ENCODE measurements at places on chromosomes 16 and 17. TPM values are rescaled to one million over a fixed set of nuclear protein-coding genes. Genes with fewer than 3 reads are reported as not detected.
A peak's percentile ranks its signal among the peaks of the same experiment; 100 is the strongest.

- DNase-seq, result no peak
Observed at GRCh38 chr17:33225509-33225908, 67.6 kb downstream of the ASIC2 start.

The ACSM5 gene
- not detected for total RNA-seq

- DNase-seq, result no peak
Observed at GRCh38 chr16:31453255-31454204, 5.8 kb upstream of the ARMC5 start.

The USP32 gene
- total RNA-seq, result 31.1 TPM

DNA sequence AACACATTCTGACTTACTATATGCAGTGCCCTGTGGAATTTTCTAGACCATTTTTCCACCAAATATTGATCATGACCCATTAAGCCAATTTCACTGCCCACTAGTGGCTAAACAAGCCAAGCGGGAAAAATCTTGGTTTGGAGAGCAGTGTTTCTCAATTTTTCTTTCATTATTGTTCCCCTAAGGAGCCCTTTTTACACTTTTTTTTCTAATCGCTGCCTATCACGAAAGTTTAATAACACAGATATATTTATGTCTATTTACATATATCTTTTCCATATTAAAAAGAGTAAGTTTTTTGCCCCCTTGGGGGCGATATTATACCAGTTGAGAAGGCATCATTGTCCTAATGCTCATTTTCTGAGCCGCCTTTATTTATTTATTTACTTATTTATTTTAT, 10.8 kb upstream of the TLCD3B start:
- peak; percentile 38 for DNase-seq

DNA sequence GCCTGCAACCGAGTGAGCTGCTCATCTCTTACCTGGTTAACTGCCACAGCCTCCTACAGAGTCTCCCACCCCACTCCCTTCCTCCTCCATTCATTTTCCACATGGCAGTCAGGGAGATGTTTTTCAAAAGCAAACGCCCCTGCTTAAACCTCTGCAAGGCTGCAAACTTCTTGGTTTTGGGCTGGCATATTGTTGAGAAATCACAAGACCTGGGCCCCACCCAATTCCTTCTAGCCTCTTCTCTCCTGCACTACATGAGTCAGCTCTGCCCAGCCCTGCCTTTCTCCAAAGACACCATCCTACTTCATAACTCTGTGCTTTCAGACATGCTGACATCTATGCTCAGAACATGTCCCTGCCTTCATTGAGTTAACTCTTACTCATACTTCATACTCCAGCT, 136.1 kb downstream of the SPACA3 start:
- no peak for DNase-seq

GRCh38 chr16:57530104-57530521, 6.3 kb downstream of the CCDC102A start:
- DNase-seq, result peak; percentile 63

DNA sequence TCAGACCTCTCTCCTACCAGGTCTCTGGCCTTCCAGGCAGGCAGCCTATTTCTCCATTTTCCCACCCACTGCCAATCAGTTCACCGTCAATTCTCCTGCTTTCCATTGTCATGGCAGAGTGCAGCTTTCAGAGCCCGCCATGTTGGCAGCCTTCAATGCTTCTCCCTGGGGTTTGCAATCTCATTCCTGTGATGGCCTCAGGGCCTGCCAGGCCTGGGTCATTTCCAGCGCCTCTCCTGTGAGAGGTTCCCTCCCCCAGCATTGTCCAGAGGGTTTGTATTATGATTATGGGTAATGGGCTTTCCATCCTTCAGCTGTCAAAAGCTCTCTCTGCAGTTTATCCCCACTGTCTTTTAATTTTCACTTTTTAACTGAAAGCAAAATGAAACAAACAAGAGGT, 716.6 kb upstream of the CDH8 start:
- no peak for DNase-seq

- DNase-seq, result no peak
Observed at GRCh38 chr16:48103591-48103990, 52.2 kb downstream of the ABCC12 start.

GRCh38 chr16:86565644-86566511, 751 bp upstream of the FOXC2 start:
- DNase-seq, result no peak

DNA sequence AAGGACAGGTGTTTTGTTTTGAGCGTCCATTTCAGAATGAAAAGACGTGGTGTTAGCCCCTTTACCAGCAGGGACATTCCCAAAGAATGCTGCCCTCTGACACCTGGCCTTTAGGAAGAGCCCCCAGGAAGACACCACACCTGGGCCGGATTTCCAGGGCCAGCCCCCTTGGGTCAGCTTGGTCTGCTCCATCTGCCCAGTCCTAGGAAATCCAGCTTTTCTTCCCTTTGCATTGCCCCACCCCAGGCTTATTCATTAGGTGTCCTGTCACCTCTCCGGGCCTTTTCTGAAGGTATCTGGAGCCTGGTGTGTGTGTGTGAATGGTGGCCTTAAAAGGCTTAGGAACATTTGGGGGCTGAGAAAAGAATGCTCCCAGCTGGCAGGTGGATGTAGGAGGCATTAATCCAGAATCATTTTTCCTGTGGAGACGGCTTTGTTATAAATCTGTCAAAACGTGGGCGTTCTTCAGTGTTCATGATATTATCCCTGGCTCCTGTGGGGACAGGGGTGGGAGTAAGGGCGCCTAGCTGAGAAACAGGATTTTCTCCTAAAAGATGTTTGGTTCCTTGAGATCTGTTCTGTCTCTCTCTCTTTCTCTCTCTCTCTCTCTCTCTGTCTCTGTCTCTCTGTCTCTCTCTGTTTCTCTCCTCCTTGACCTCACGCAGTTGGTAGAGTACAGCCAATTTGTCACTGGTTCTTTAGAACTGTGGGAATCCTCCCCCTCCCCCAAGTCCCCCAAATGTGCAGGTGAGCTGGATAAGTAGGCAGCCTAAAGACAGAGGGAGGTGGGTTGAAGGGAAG, 84.0 kb downstream of the NTN1 start:
- no peak for DNase-seq

DNA sequence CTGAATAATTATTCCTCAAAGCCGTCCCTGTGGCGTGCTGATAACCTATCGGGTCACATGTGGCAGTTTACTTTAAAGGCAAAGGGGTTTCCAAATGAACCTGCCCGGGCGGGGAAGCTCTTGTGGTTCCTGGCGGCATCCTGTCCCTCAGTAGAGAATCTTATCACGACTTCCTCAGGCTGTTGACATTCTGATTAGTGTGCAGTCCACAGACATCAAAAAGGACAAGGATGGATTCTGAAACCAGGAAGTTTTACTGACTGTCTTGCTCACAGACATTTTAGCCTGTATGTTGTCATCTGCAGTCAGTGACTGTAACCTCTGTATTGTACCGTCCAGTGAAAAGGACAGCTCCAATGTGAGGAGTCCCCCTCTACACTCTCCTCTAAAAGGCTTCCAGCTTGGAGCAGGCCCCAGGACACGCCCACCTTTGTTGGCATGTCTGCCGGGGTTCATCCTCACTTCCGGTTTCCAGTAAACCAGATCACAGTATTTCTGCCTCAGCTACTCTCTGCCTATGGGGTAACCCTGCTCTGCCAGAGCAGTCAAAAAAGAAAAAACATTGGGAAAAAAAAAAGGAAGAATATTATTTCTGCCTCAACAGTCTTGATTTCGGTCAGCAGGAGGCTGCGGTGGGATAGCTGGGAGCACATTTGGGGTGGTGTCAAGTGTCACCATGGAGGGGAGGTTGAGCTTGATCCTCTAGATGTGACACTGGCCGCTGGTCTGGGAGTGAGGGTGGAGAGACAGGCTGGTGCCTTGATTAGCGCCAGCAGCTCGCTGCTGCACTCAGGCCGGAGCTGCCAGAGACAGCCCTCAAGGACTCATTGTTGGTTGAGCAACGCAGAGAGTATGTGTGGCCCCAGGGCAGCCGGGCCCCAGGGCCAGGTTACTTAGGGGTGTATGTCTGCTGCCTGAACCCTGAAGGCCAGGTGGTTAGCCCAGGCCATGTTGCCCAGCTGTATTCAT, 89.0 kb upstream of the DNAH17 start:
- DNase-seq, result peak; percentile 70

DNA sequence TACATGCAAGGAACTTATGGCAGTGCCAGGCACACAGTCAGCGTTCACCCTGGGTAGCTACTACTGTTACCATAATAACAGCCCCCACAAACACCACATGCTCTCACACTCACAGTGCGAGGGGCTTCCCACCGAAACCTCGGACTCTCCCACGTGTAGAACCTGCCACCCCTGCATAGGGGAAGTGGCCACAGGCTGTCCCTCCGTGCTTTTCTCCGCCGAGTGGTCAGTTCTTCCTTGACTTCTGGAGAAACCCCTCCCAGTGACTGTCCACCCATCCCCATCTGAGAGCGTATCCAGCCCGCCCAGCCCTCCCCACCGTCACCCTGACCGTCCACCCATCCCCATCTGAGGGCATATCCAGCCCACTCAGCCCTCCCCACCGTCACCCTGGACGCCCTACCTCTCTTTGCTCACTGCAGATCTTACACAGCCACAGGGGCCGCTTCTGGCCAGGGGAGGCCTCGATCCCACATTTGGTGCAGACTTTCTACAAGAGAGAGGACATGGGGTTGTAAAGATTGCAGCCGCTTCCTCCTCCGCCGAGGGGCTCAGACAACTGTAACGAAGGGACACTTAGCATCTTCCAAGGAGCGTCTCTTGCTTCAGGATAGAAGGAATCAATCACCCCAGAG, 71.1 kb downstream of the RPH3AL start:
- no peak for DNase-seq

The COX6A2 gene
- not detected for total RNA-seq

The KRT39 gene
- total RNA-seq, result not detected

The CACNA1H gene
- 2.0 TPM for total RNA-seq

- peak; percentile 89 for DNase-seq
Observed at GRCh38 chr16:31695667-31696066, 168.0 kb downstream of the AHSP start.

DNA sequence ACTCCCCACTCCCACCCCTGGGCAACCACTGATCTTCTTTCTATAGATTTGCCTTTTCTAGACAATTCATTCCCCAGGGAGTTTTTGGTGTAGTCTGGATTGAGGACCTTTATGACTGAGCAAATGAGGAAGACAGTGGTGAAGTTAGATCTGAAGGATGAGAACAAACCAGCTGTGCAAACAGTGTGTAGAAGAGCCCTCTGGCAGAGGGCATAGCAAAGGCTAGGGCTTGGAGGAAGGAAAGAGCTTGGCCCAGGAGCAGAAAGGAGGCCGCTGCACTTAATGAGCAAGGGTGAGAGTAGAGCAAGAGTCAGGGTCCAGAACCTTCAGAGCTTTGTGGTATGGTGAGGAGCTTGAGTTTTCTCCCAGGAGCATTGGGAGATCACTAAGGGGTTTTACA, 352.7 kb downstream of the CA10 start:
- DNase-seq, result no peak

The IRX5 gene
- not detected for total RNA-seq

The TEKT1 gene
- total RNA-seq, result not detected

DNA sequence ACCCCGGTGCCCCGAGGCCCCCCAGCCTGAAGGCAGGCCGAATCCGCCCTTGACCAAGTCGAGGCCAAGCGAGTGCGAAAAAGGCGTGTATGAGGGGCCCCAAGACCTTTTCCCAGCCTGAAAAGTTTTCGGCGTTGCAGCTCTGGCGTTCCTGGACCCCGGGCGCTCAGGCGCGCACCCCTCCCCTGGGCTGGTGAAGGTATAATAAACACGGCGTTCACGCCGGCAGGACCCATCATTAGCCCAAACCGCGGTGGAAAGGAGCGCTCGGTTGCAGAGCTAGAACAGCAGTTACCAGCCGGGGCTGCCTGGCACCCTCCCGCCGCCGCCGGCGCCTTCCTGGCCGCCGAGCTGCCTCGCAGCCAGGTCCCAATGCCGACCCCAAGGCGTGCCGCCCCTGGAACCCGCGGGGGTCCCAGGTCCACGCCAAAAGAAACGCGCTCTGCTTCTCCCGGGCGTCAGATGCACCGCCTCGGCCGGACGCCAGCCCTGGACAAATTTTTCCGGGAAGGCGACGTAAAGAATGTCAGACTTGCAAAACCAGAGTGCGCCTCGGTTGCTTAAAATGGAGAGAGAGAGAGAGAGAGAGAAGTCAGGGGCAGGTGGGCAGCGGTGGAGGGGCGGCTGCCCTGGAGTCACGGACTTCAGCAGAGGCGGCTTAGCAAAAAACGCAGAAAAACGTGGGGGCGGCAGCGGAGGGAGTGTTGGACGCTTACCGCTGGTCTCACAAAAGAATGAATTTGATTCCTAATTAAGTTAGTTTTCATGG, 11.5 kb upstream of the FOXF1 start:
- DNase-seq, result no peak

The OR1D5 gene
- not detected for total RNA-seq

- no peak for DNase-seq
Observed at GRCh38 chr16:59886021-59886420, 1151.9 kb upstream of the GOT2 start.

GRCh38 chr17:50258647-50259476, 15.4 kb upstream of the TMEM92 start:
- no peak for DNase-seq

The RND2 gene
- 0.28 TPM for total RNA-seq

The PRAC1 gene
- not detected for total RNA-seq

The STAC2 gene
- total RNA-seq, result not detected

DNA sequence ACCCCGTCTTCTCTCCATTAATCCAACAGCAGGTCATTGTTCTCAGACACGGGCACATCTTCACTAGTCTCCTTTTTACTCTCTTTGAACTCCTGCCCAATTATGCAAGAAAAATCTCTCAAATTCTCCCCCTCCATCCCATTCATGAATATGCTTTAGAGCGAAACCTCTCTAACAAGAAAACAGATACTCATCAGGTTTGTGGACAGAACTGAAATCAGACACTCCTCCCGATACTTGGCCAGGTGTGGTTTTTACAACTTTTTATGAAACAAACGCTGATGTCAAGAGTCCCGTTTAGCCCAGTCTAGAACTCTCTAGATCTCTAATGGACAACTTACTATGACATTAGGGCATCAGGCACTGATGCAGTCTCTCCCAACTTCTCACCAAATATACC, 40.9 kb downstream of the PIK3R5 start:
- no peak for DNase-seq

DNA sequence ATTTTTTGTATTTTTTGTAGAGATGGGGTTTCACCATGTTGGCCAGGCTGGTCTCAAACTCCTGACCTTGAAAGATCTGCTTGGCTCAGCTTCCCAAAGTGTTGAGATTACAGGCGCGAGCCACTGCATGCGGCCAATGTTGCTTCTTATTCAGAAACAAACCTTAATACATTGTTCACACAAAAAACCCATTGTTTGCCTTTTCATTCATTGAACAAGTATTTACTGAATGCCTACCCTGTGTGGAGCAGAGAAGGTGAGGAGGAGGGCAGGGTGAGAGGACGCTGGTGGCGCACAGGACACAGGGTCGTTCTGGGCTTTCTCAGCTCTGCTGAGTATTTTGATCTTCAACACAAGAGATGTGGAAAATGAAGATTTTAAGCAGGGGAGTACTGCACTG, 8.0 kb upstream of the KRT23 start:
- DNase-seq, result no peak

The DLX3 gene
- not detected for total RNA-seq

DNA sequence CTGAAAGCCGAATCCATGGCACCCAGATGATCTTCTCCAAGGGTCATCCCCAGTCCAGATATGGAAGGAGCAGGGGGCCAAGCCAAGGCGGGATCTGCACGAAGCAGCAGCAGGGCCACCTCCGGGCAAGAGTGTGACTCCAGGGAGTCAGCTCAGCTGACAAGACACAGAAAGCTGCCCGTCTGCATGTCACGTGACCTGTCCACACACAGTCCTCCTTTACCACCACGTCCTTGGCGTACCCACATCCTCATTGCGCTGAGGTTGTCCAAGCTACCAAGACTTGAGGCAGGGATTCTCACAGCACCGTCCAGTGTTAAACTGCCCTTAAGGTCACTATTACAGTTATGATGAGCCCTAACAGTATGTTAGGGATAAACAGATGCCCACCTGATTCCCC, 11.3 kb upstream of the CYTH1 start:
- no peak for DNase-seq

- no peak for DNase-seq
Observed at GRCh38 chr16:4800290-4801041, 2.0 kb downstream of the ROGDI start.
